ENCODE measurements at places on chromosomes 6 and 20. TPM values are rescaled to one million over a fixed set of nuclear protein-coding genes. Genes with fewer than 3 reads are reported as not detected.

Gene TSPO2
- total RNA-seq = not detected

Gene ERVFRD-1
- not detected for total RNA-seq

Gene WFDC10B
- total RNA-seq = not detected

Gene CTCFL
- total RNA-seq = not detected

Gene ASIP
- total RNA-seq = not detected

Gene SIM1
- not detected for total RNA-seq

Gene CST7
- total RNA-seq = not detected

Gene ADAM33
- total RNA-seq = 29.2 TPM

Gene PPP1R3G
- total RNA-seq = 1.2 TPM

Gene ENPP4
- total RNA-seq = 21.3 TPM

Gene HACE1
- total RNA-seq = 16.0 TPM

Gene CST1
- total RNA-seq = 48.1 TPM

Gene B3GAT2
- not detected for total RNA-seq

All from aortic smooth muscle cell (primary cell).